ENCODE measurements at places on chromosomes 7 and 10. TPM values are rescaled to one million over a fixed set of nuclear protein-coding genes. Genes with fewer than 3 reads are reported as not detected.

DNA sequence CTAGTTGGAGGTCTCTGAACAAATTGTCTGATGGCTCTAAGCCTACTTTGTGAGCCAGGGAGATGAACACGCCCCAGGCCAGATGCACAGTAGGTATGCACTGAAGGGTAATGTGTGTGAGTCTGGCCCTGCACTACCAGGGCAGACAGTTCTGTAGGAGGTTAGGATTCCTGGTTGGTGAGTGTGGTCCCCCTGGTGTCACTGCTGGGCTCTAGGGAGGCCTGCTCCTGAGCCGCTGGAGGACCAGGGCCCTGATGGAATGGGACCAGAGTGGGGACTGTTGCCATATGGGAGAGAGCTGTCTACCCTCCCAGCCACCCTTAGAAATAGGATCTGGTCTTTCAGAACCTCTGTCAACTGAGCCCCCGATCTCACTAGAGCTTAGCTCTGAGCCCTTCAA lies 42.0 kb downstream of the CDH23 start:
- no peak overlapping the region for H3K27ac ChIP-seq
- H3K4me1 ChIP-seq = no peaks in the 10 kb centered on the region
- peak; percentile 26 for DNase-seq

DNA sequence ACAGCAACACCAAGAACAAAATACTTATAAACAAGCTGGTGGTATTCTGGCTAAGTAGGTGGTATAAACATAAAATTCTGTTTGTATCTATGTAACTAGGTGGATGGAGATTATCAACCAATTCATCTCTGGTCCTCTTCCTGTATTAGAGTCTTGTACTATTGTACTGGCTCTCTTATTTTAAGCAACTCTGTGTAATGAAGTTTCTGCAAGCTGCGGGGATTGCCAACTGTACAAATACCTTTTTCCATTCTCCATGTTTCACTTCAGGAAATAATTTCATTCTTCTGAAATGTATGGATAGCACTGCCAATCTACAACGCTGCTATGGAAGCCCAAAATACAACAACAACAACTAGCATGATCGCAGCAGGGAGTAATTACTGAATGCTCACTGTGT lies 44.8 kb downstream of the JAZF1 start:
- no peak for DNase-seq
- H3K27ac ChIP-seq = no peak overlapping the region
- H3K4me3 ChIP-seq = no peak overlapping the region
- no peaks in the 10 kb centered on the region for H3K27me3 ChIP-seq
- H3K36me3 ChIP-seq = no peaks in the 10 kb centered on the region
- H3K4me1 ChIP-seq = peaks cover 8% of the 10 kb centered on the region

DNA sequence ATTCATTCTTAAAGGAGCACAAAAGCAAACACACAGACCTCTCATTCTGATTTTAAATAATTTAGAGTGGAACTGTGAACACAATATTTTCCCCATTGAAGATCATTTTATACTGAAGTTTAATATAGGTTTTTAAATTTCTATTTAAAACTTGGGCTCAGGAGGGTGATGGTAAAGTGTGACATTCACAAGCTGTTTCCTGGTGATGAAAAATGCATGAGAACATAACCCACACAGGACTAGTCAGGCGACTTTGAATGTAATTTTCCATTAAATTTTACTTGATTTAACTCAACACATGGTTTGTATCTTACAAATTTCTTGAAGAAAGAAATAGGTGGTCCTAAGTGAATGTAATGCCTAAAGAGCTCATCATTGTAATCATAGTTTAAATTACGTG lies 143.6 kb downstream of the CDK14 start:
- no peaks in the 10 kb centered on the region for H3K27me3 ChIP-seq
- no peak for DNase-seq
- no peaks in the 10 kb centered on the region for H3K36me3 ChIP-seq
- no peak overlapping the region for H3K4me3 ChIP-seq
- no peaks in the 10 kb centered on the region for H3K4me1 ChIP-seq

The HOXA6 gene
- total RNA-seq = not detected

GRCh38 chr10:125129076-125129458 lies 31.3 kb downstream of the CTBP2 start:
- no peaks in the 10 kb centered on the region for H3K27me3 ChIP-seq
- DNase-seq = no peak
- H3K4me1 ChIP-seq = peaks cover 3% of the 10 kb centered on the region

- no peaks in the 10 kb centered on the region for H3K27me3 ChIP-seq
- H3K4me1 ChIP-seq = no peaks in the 10 kb centered on the region
- H3K36me3 ChIP-seq = no peaks in the 10 kb centered on the region
- no peak overlapping the region for H3K27ac ChIP-seq
- DNase-seq = no peak
These were observed 96.3 kb upstream of the ARMC3 start for GRCh38 chr10:22831586-22831985.
